CD14-positive monocyte (primary cell): ENCODE measurements at places on chromosomes 2 and 18.

DNA sequence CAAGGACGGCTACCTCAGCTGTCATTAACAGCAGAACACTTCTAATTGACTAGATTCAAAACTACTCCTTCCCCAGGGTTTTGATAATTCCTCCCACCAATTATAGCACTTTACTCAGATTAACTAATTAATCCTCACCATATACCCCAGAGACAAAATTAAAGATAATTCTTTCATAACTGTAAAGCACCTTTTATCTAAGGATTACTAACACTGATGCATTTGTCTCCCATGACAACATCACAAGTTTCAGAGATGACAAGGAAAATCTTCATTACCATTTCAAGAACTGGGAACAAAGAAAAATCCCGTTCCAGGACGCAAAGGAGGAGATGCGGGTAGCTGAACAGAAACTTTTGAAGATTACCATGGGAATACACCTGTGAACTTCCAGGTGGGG, 129.4 kb upstream of the ITGA6 start:
- no peak for DNase-seq

DNA sequence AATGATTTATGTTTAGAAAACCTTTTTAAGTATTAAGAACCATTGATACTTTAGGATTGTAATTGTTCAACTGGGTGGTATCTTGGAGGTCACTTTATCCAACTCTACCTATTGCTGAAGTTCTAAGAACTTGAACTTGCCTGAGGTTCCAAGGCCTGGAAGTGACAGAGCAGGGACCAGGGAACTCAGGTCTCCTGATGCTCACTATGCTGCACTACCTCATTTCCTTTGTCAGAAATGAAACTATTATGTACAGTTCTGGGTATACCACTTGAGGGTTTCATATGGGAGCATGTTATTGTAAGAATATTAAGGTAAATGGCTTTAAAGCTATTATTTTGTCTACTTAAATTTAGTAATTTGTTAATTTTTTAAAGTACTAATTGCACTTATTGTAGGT, 3.0 kb downstream of the MBD5 start:
- no peak for DNase-seq

DNA sequence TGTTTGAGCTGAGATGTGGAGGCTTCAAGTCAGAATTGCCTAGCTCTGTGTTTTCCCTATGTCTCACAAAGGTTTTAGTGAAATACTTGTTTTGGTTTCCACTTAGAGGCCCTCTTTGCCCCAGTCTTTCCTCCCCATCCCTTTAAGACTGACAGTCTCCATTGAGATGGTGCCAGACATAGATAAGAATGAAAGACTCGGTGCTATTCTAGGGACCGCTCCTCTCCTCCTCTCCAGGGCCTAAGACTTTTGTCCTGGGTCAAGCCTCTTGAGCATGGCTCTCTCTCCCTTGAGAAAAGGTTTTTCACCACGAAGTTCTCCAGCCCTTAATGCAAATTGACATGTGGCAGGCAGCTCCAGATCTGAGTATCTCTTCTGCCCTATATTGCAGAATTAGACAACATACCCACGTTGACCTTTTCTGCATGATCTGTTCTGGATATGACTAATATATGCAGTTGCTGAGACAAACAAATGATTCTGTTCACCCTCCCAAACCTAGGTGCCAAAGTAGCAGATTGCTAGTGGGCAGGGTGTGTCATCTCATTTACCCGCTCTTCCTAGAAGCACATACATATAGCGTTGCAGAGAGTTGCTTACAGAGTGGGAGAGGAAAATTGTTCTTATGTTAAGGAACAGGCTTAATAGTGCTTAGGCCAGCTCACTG, 47.5 kb upstream of the ACSL3 start:
- no peak for DNase-seq

DNA sequence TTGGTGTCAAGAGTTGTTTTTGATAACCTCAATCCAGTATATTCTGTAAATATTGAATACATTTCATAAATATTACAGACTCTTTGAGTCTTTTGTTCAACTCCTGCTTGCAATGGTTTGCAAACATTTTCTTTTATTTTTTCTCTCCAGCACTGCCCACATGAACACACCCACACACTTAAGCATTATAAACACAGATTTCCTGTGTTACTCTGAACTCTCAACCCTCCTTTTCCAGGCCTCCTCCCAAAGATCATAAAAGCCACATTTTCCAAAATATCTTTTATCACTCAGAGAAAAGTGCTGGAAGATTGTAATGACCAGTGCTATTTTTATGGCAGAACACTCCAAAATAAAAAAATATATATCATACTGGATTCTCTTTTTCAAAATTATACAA, 20.5 kb downstream of the ARHGAP25 start:
- DNase-seq: no peak

GRCh38 chr2:118223992-118224894, 136.0 kb downstream of the INSIG2 start:
- DNase-seq: peak; percentile 29

- no peak for DNase-seq
Observed at GRCh38 chr18:62337336-62337735, 12.2 kb downstream of the TNFRSF11A start.

DNA sequence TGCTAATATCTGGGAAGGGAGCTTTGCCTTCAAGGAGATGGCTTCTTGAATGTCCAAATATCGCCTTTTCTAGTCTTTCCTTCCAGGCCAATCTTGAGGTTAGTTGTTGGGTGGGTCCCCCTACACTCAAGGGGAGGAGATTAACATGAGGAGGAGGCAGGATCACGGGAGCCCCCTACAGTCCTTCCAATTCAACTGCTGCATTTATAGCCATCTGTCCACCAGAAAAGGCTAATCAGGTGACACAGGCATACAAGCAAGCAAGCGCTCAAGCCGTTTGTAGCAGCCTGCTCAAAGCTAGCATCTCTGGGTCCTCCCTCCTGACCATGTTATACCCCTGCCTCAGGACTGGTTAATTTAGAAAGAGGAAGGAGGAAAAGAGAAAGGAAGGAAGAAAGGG, 87.6 kb downstream of the MRPS9 start:
- DNase-seq: no peak

DNA sequence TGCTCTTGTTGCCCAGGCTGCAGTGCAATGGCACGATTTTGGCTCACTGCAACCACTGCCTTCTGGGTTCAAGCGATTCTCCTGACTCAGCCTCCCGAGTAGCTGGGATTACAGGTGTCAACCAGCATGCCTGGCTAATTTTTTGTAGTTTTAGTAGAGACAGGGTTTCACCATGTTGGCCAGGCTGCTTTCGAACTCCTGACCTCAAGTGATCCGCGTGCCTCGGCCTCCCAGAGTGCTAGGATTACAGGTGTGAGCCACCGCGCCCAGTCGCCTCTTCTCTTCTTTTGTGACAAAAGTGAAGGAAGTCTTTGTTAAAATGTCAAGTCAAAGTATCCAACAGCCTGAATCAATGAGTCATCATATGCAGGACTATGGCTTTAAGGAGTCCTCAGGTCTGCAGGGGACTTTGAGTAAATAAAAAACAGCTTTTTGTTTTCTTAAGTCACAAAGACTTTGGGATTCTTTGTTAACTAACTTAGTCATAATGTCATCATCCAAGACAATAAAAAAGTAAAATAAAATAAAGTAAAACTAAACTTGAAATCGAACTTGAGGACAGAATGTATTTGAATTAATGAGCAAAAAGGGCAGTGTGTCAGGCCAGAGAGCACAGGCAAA, 1153.2 kb downstream of the SUCLG1 start:
- no peak for DNase-seq

DNA sequence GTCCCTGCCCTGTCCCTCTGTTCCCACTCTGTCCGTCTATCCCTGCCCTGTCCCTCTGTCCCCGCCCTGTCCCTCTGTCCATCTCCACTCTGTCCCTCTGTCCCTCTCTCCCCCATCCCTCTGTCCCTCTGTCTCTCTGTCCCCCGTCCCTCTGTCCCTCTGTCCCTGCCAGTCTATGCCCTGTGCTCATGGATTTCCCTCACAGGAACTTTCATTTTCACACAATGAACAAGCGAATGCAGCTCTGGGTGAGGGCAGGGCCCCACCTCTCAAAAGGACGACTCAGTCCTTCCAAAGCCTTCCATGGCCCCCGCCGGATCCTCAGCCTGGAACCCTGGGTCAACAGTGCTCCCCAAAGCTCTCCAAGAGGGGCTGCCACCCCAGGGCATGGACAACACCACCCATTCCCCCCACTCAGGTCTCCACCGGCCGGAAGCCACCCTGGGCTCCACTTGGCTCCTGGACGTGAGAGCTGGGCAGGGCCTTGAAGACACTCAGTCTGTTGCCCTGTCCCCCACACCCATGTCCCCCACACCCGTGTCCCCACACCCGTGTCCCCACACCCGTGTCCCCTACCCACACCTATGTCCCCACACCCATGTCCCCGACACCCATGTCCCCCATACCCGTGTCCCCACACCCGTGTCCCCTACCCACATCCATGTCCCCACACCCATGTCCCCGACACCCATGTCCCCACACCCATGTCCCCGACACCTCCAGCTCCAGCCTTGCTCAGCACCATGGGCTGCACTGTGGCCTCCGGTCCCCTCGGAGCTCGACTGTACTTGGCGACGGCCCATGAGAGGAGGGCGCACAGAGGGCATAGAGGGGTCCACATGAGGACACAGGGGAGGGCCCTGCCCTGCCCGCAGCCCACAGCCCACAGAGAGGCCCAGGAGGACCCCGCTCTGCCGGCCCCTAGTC, 156.0 kb downstream of the PXDN start:
- no peak for DNase-seq

DNA sequence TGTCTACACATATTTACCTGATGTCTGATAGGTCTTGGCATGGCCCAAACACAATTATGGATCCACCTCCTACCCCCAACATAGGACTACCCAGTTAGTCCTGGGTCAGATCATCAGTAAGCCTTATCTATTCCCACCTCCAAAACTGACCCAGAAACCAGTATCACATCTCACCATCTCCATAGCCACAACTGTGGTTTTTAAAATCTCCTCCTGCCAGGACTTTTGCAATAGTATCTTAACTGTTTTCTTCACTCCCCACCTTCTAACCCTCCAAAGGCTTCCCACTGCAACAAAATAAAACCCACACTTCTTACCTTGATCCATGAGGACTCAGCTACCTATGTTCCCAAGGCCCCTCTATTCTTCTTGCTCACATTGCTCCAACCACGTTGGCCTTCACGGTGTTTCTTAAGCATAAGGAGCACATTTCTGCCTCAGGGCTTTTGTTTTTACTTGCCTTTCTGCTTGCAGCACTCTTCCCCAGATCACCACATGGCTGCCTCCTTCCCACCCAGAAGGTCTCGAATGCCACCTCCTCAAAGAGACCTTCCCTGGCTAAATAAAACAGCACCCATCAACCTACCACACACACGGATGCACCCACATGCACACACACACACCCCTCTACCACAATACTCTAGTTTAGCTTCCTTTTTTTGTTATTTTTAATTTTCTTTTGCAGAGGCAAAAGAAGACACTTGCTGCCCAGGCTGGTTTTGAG, 125.9 kb upstream of the SLC1A4 start:
- no peak for DNase-seq

DNA sequence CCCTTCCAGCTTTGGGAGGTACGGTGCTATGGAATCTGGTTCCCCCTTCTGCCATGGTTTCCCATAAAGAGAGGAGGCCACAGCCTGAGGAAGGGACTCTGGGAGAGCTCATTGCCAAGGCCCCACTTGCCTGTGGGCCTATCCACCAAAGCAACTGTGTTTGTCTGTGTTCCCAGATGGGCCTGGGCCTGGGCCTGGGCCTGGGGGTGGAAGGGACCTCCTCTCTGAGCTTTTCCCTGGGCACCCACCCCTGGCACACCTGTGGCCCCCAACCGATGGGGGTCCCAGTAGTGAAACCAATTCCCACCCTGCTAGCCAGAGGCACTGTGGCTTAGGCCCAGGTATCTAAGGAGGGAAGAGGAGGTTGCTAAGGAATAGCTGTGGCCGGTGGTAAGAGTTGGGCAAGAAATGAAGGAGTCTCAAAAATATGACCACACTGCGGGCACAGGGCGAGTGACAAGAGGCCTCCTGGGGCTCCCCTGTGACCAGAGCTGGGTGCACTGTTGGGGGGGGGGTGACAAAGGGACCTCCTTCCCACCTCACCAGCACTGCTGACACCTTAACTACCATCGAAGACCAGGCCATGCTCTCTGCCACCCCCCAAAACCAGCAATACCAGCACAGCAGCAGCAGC, 4.9 kb upstream of the DUSP2 start:
- no peak for DNase-seq

- DNase-seq: no peak
Observed at GRCh38 chr2:96115631-96116423, 544 bp downstream of the ADRA2B start.

GRCh38 chr2:168432565-168433186, 23.4 kb upstream of the CERS6 start:
- DNase-seq: no peak

DNA sequence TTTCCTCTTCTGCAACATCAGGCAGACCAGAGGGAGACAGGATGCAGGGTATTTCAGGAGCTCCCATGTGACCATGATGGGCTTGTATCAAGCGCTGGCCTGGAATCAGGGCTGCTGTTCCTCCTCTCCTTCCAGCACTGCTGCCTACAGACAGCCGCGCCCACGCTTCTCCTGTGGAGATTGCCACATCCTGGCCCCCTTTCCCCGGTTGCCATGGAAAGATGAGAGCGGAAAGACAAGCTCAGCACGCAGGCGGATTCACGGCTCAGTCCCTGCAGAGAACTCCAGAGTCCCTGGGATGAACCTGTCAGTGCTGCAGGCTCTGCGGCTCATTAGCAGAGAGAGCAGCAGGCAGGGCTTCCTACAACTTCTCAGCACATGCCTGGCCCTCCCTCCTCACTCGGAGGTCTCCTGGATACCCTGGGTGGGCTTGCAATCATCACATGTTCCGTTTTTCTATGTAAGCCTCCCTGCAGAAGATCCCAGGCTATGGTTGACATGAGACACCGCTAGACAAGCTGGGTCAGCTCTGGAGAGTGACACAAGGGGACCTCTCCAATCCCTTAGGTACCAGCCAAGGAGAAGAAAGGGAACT, 497.8 kb upstream of the MYT1L start:
- no peak for DNase-seq

- no peak for DNase-seq
Observed at GRCh38 chr2:51379997-51380396, 348.1 kb upstream of the NRXN1 start.

GRCh38 chr2:199982126-199982843, 26.9 kb downstream of the MAIP1 start:
- no peak for DNase-seq
